CD8-positive, alpha-beta memory T cell (primary cell): ENCODE measurements at places on chromosomes 3 and 15. TPM values are rescaled to one million over a fixed set of nuclear protein-coding genes. Genes with fewer than 3 reads are reported as not detected.

Gene SATB1
- total RNA-seq: 163 TPM

Gene SPATA12
- total RNA-seq: not detected

Gene SIDT1
- 14.8 TPM for total RNA-seq

Gene CCPG1
- total RNA-seq: 13.1 TPM

Gene HRG
- total RNA-seq: not detected

Gene XYLB
- 5.7 TPM for total RNA-seq

Gene TGM5
- total RNA-seq: not detected

Gene HYAL1
- not detected for total RNA-seq

Gene DAG1
- total RNA-seq: 20.9 TPM

Gene RTP1
- not detected for total RNA-seq

Gene SNX22
- 0.61 TPM for total RNA-seq

Gene ALDH1A3
- total RNA-seq: not detected

Gene HHATL
- total RNA-seq: not detected

Gene DNAH12
- total RNA-seq: 0.09 TPM

Gene MOBP
- total RNA-seq: not detected

Gene CCDC50
- 13.0 TPM for total RNA-seq

Gene LMAN1L
- 0.27 TPM for total RNA-seq

Gene OR5H2
- total RNA-seq: not detected

Gene MITF
- total RNA-seq: 0.81 TPM

Gene CCR8
- 2.9 TPM for total RNA-seq

Gene ZMYND10
- 1.3 TPM for total RNA-seq

Gene CD200R1
- total RNA-seq: 3.5 TPM

Gene KCNAB1
- not detected for total RNA-seq

Gene ROPN1B
- total RNA-seq: not detected

Gene DISP2
- total RNA-seq: 0.18 TPM

Gene BTLA
- 14.1 TPM for total RNA-seq

Gene NOP10
- 292 TPM for total RNA-seq

Gene ITGA11
- total RNA-seq: not detected

Gene TMEM207
- total RNA-seq: not detected

Gene ZSCAN2
- 13.5 TPM for total RNA-seq

Gene TRIM42
- total RNA-seq: not detected

Gene RTP3
- total RNA-seq: not detected

Gene APOD
- total RNA-seq: 0.20 TPM

Gene SNRPA1
- 213 TPM for total RNA-seq
